ENCODE measurements at places on chromosomes 3 and 15. TPM values are rescaled to one million over a fixed set of nuclear protein-coding genes. Genes with fewer than 3 reads are reported as not detected.
A peak's percentile ranks its signal among the peaks of the same experiment; 100 is the strongest.

DNA sequence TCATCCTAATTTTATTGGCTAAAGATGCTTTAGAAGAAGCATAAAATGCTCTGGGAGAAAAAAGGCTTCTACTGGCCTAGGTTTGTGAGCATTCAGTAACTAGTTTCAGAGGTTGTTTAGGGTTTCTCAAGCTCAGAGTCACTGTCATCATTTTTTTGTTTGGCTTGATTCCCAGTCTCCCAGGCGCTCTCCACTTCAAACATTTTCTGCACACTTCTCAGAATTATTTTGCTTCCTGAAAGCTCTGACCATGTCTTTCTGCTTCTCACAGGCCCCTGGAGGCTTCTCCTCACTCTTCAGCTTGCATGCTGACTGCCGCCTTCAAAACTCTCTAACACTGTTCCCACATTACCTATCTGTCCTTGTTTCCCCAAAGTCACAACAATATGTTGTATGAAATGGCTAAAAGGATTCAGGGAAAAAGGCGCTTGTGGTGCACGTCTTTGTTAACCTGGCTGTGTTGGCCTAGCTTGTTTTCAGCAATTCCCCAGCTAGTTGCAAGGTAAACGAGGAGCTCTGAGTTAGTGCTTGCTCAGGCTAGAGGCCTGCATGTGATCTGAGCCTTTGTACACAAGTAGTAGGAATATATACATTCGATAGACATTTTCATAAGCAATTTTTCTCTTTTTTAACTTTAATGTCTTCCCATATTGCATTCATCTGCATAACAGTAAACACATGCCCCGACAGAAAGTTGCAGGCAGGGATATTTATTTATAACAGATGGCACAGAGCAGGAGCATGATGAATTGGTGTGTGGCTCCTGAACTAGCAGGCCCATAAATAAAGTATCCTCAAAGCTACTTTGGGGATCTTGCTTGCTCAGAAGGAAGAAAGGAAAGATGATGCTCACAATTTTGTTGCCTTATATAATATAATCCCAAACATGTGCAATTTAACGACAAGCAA, 129.2 kb upstream of the DPH6 start:
- DNase-seq, result no peak

DNA sequence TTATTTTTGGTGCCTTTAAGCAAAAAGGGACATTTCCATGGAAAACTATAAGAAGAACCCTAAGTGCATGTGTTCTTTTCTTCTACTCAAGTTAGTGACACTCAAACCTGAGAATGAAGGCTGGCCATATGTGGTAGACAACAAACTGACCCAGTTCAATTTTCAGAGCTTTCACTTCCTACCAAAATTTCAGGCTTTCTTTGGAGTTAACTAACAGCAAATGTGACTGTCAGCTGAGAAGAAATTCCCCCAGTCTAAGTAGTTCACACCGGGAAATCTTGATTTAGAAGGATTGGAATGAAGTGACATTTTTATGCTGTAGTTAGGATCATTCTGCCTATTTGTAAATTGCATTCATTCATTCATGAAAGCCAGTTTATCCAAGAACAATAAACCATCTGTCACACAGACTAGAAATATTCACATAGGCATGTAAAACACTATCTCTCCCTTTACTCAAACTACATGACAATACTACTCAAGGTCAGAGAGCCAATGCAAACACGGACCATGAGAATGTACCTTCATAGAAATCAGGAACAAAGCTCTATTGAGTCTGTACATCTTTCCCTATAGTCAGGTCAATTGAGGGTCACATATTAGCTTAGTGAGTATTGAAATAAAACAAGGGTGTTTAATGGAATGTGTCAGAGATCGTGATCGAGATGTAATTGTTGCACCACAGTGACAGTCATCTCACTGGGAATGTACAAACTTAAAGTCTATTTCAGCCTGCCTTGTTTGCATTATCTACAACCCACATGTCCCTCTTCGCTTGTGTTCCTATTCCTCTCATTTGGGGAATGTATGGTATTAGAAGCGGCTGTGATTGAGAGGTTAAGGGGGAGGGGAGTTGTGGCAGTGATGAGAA, 113.8 kb upstream of the TGFBR2 start:
- DNase-seq, result no peak

MME gene
- not detected for total RNA-seq

FSIP1 gene
- 0.32 TPM for total RNA-seq

DNA sequence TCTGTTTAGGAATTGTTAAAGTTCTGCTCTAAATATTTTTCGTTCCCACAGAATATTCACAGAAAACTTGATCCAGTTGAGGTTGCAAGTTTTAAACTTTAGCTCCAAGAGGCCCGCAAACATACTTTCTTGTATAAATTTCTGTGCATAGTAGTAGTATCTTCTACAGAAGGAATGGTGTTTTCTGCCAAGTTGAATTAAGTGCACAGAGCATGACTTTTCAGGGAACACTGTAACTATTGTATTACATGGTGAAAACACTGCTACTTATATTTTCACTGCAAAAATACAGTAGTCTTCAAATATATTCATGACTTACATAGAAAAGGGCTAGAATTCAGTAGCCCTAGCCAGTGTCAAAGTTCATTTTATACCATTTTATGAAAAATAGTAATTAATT, 67.0 kb downstream of the SUCNR1 start:
- no peak for DNase-seq

DNA sequence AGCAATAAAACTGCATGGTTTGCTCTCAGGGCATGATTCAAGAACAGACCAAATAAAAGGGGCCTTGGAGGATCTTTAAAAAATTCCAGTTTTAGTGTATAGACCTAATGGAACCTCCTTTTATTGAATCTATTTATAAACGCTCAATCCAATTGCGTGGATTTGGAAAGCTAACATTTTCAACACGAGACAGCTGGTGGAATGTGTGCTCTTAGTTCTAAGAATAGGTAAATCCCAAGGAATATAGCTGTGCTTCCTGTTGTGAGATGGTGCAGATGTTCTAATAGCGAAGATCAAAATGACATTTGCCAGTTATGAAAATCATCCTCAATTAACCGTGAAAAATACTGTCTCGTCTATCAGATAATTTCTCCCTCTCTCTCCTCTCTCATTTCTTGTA, 192.5 kb downstream of the ATP10A start:
- DNase-seq, result no peak

ROBO2 gene
- total RNA-seq, result not detected

RTP1 gene
- total RNA-seq, result not detected

POLQ gene
- 23.4 TPM for total RNA-seq

ARPP21 gene
- total RNA-seq, result not detected

DNA sequence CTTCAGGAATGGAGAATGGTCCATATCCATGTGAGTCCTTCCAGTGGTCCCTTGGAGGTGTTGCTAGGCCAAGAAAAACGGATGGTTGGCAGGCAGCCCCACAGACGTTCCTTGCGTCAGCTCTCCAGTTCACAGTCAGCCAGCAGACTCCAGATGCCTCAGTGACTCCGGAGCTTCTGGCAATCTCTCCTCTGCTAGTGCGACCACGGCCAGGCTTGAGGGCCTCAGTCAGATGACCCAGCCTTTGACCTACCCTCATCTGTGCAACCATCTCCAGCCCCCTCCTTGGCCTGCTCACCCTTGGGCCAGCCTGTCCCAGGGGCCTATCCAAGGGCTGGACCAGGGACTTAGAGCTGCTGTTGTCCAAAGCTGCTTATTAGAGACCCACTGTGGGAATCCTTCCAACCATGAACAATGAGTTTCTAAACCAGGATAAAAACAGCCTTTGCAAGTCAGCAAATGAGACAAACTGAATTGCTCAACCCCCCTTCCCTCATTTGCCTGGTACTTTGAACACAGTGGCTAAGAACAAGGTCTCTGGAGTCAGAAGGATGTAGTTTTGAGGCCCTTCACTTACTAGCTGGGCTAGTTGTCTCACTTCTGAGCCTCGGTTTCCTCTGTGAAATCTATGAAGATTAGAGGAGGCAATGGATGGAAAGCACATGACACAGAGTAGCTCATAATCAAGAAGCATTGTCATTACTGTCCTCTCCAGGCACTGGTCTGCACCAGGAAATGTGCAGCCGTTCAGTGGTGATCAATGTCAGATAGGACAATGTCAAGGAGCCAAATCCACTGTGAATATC, 44.8 kb downstream of the ANP32A start:
- no peak for DNase-seq

DNA sequence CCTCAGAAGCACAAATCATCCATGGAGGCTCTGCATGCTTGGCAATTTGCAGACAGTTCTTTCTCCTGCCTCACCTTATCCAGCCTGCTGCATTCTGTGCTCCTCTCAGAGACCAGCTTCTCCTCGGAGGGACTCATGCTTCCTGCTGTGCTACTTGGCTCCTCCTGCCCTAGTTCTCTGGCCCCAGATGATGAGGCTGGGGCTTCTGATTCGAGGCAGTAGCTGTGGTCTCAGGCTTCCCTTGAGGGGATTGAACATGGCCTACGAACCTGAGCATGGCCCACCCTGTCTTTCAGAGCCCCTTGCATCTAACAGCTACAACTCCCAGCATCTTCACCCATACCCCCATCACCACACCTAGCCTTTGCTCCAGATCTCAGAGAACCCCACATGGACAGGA, 6.7 kb downstream of the VIPR1 start:
- DNase-seq, result no peak

- DNase-seq, result peak; percentile 91
Observed at GRCh38 chr3:52001443-52001974, 5.8 kb upstream of the RPL29 start.

- DNase-seq, result no peak
Observed at GRCh38 chr15:61890106-61890505, 170.1 kb downstream of the VPS13C start.

- no peak for DNase-seq
Observed at GRCh38 chr15:85457392-85457968, 77.1 kb downstream of the AKAP13 start.

DNA sequence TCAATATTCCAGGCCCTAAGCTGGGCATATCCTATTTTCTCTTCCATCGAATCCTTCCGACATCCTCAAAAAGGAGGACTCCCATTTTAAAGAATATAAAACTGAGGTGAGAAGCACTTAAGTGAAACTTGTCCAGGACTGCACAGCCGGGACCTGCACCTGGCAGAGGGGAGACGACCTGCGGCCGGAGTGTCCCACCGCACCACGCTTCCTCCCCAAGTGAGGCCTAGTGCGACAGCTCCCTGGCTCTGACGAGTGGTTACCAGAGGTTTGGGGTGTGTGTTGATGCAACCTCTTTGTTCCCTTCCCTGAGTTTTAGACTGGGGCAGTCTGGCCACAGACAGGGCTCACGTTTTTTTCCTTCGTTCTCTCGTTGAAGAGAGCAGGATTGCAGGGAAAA, 24.9 kb upstream of the ATP2B2 start:
- DNase-seq, result no peak

DNA sequence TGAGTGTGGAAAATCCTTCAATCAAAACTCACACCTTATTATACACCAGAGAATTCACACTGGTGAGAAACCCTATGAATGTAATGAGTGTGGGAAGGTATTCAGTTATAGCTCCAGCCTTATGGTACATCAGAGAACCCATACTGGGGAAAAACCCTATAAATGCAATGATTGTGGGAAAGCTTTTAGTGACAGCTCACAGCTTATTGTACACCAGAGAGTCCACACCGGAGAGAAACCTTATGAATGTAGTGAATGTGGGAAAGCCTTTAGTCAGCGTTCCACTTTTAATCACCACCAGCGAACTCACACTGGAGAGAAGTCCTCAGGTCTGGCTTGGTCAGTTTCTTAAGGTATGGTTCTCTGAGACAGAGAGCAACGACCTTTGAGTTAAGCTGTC, 13.7 kb upstream of the ZNF660 start:
- DNase-seq, result no peak

GRCh38 chr3:125136515-125136914, 76.0 kb downstream of the SLC12A8 start:
- no peak for DNase-seq

- DNase-seq, result no peak
Observed at GRCh38 chr3:98573181-98573728, 20.2 kb downstream of the CPOX start.

CAPN3 gene
- total RNA-seq, result 2.7 TPM

Measured in activated CD4-positive, alpha-beta T cell treated with anti-CD3 and anti-CD28 coated beads for 36 hours (primary cell).